Smooth muscle cell of bladder (primary cell): ENCODE measurements at places on chromosomes 3 and 15. TPM values are rescaled to one million over a fixed set of nuclear protein-coding genes. Genes with fewer than 3 reads are reported as not detected.

Gene PIGZ
- total RNA-seq: 2.1 and 2.6 TPM in 2 replicates

Gene PLIN1
- 0.14 and 0.28 TPM in 2 replicates for total RNA-seq

Gene KLF15
- total RNA-seq: 3.1 and 3.6 TPM in 2 replicates

Gene C2CD4B
- 0.28 TPM in 1 of 2 replicates, not detected in the other for total RNA-seq

Gene STX19
- not detected in 2 replicates for total RNA-seq

Gene PPM1L
- 0.83 and 1.00 TPM in 2 replicates for total RNA-seq

Gene PRTG
- total RNA-seq: 1.6 and 2.4 TPM in 2 replicates

Gene AHSG
- total RNA-seq: not detected in 2 replicates

Gene SYNPR
- total RNA-seq: not detected in 2 replicates

Gene PIERCE2
- total RNA-seq: 1.7 and 1.8 TPM in 2 replicates

Gene SCAMP5
- total RNA-seq: 1.6 and 3.0 TPM in 2 replicates

Gene PPP2R3A
- total RNA-seq: 7.0 and 7.5 TPM in 2 replicates

Gene LEKR1
- total RNA-seq: 0.37 and 0.43 TPM in 2 replicates

Gene PIK3R4
- total RNA-seq: 25.3 and 32.7 TPM in 2 replicates

Gene TMEM266
- total RNA-seq: under 0.01 and 0.09 TPM in 2 replicates

Gene HYPK
- total RNA-seq: 8.5 and 10.3 TPM in 2 replicates

Gene SLC15A2
- 0.14 and 0.37 TPM in 2 replicates for total RNA-seq

Gene CHSY1
- 43.1 and 59.3 TPM in 2 replicates for total RNA-seq

Gene GPR176
- 99.7 and 108 TPM in 2 replicates for total RNA-seq

Gene ACKR4
- 1.4 and 2.0 TPM in 2 replicates for total RNA-seq

Gene IL5RA
- not detected in 2 replicates for total RNA-seq

Gene PSTPIP1
- 0.28 TPM in 1 of 2 replicates, not detected in the other for total RNA-seq

Gene TGFBR2
- total RNA-seq: 99.6 and 179 TPM in 2 replicates

Gene LNP1
- total RNA-seq: 4.0 and 4.2 TPM in 2 replicates

Gene NANOGP8
- total RNA-seq: 0.14 TPM in 1 of 2 replicates, not detected in the other

Gene TM4SF1
- 172 and 483 TPM in 2 replicates for total RNA-seq

Gene ZNF654
- total RNA-seq: 12.1 and 20.8 TPM in 2 replicates

Gene RBP2
- total RNA-seq: not detected in 2 replicates

Gene IL20RB
- 2.7 and 12.5 TPM in 2 replicates for total RNA-seq

Gene HAUS2
- 21.6 and 24.5 TPM in 2 replicates for total RNA-seq

Gene WWTR1
- 21.8 and 22.9 TPM in 2 replicates for total RNA-seq

Gene VIPR1
- not detected in 2 replicates for total RNA-seq

Gene LDHAL6B
- total RNA-seq: not detected in 2 replicates

Gene FAM81A
- total RNA-seq: under 0.01 and 0.18 TPM in 2 replicates

Gene PP2D1
- total RNA-seq: not detected in 2 replicates

Gene ABI3BP
- 1.3 and 4.3 TPM in 2 replicates for total RNA-seq

Gene RTP4
- total RNA-seq: 1.6 and 2.0 TPM in 2 replicates

Gene ITIH1
- total RNA-seq: 0.14 and 0.18 TPM in 2 replicates

Gene FBXO40
- not detected in 2 replicates for total RNA-seq

Gene CDHR4
- total RNA-seq: under 0.01 and 0.14 TPM in 2 replicates

Gene TTLL13
- total RNA-seq: 0.09 and 0.14 TPM in 2 replicates
